NCI-H1417 treated with DMSO at 0.1 percent for 48 hours (cell line): ENCODE measurements at places on chromosomes 11 and 22.

DNA sequence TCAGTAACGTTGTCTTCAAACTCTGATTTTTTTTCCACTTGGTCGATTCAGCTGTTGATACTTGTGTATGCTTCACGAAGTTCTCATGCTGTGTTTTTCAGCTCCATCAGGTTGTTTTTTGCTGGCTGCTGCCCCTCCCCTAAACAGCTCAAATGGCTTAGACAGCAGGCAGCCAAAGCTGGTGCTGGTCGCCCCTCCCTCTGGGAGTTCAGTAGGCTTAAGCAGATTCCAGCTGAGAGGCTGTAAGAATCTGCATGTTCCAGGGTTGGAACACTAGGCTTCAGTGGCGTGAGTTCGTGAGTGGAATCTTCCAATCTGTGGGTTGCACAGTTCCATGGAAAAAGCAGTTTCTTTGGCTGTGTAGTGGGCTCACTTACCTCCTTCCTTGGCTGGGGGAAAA is 10.3 kb upstream of the FIBIN start:
- no peak for DNase-seq

DNA sequence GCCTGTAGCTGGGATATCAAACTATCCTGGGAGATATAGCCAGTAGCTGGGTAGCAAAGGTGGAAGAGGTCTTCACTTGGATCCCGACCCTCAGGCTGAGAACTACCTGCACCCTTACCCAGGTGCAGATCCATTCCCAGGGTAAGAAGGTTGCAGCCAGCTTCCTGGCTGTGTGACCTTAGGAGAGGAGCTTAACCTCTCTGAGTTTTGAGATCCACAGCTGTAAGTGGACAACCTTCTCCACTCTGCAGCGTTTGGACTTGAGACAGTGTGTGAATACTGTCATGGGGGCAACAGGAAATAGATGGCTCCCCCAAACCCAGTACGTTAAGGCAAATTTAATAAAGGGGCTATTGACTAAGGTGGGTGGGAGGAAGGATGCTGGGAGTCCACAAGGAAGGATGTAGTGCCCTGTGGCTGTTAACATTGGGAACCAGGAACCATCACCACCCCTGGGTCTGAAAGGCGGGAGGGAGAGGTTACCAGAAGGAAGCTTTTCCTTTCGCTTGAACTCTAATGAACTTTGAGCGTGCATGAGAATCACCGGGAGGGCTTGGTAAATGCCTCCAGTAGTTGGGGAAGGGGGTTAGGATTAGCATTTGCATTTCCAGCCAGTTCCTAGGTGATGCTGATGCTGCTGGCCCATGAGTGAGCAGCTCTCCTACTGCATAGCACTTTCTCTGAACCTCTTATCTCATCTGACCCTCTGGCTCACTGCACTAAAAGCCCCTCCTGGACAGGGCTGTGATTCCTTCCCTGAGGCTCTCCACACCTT is 24.4 kb downstream of the SGSM1 start:
- no peak for DNase-seq

DNA sequence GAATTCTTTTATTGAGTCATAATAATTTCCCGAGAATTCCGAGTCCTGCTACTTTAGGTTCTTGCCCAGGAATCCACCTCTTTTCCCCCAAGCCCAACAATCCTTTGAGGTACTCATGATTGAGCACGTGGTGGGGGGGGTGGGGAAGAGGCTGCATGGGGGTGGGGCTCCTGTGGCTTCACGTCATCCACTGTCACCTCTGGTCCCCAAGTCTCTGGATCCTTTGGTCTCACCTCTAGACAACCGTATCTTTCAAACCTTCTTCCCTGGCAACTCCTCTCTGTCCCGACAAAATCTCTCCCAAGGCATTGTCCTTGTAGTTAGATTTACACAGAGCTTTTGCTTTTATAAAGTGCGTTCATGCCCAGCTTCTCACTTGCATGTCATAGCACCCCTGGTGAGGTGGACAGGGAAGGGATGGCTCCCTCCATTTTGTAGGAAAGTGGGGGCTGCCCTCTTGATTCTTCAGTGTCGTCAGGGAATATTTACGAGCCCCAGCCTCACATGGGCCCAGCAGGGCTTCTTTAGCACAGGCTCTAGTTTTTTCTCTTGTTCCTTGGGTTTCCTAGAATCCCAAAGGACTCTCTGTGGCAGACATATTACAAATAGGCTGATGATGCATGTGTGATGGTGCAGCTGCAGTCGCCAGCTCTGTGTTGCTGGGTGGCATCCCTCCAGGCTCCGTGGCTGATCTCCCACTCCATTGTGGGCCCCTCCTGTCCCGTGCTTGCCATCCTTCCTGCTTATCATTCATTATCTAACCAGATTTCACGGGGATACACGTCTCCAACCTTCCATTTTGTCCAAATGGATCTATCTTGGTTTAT is 8.4 kb downstream of the UCP3 start:
- no peak for DNase-seq

DNA sequence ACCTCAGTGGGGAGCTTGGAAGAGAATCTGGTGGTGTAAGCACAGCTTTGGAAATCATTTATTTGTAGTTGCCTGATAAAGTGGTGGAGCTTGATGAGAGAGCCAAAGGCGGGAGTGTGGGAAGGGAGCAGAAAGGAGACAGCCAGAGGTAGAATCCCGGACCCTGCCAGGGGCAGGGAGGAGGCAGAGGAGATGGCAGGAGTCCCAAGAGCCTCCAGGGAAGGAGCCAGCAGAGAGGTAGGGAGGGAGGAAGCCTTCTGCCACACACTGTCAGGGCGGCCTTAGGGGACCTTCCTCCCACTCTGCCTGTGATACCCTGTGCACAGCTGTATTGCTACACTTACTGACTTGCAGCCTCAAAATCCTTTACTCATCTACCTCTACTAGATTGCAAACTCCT is 15.4 kb downstream of the SCUBE2 start:
- no peak for DNase-seq

DNA sequence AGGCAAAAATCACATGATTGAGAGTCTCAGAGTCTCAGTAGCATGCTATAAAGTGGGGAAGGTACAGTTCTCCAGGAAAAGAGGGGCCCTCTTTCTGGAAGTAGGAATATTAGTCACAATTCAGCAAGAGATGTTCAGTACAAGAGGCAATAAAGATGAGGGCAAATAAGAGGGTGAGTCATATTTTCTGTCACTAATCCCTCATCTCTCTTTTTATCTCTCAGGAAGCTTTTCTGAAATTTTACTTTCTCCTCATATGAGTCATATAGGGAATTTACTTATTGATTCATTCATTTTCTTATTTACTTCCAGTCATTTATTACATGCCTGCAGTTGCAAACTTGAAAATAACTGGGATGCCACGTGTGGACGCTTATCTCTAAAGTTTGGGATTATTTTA is 3.4 kb upstream of the NXPE1 start:
- DNase-seq = no peak

DNA sequence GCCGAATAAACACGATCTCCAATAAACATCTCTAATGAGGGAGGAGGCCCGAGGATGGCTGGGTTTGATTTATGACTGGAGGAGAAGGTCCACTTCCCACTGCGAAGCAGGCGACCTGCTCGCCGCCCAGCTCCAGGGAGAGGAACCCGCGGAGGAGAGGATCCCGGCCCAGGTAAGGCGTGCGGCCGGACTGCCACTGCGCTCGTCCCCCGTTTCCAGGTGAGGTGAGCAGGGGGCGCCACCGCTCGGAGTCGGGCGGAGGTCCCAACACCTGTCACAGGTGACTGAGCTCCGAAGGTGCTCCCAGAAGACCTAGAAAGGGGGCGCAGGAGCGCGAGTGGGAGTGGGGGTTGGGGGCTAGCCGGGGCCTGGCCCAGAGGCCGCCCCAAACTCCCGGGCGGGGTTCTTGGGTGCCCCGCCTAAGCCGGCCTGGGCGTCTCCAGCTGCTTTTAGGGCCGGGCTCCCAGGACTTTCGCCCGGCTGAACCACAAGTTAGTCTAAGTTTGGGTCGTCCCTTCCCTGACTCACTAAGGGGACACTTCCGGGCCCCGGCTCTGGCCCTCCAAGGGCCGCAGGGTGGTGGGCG is 5.4 kb upstream of the PAX6 start:
- no peak for DNase-seq

- no peak for DNase-seq
These were observed 1.0 kb downstream of the ZNF70 start for GRCh38 chr22:23749841-23750301.
